Fibroblast of skin of scalp (primary cell): ENCODE measurements at places on chromosomes 2 and 18.
A peak's percentile ranks its signal among the peaks of the same experiment; 100 is the strongest.

DNA sequence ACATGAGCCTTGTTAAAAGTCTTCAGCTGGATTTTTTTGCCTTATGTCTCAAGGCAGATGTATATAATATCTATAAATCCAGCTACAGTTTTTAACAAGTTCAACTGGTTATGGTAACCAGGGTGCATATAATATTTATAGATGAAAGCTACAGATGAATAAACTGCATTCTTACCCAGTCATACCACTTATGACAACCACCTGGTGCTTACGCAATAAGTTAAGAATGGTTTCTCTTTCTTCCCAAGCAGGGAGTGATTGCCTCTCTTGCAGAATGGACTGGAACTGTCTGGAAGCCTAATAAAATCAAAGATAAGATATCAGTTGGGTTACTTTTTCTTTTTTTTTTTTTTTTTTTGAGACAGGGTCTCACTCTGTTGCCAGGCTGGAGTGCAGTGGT, 19.6 kb downstream of the DHX57 start:
- DNase-seq, result no peak

- no peak for DNase-seq
Measured at GRCh38 chr2:23605236-23605635, 220.3 kb downstream of the KLHL29 start.

DNA sequence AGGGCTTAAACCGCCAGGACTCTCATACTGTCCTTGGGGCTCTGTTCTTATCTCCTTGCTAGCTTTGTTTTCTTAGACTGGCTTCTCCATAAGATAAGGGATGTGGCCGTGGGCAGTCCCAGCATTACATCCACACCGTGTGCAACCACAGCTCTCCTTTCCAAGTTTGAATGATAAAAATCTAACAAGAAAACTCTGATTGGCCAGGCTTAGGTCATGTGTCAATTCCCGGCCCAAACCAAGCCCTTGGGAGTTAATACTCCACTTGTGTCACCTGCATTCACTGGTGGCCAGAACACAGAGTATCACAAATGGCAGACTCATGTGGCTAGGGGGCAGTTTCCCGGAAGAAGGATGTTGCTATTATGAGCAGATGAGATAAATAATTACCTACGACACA, 43.2 kb upstream of the KDM3A start:
- DNase-seq, result no peak

GRCh38 chr18:12692206-12692605, 10.3 kb downstream of the CEP76 start:
- DNase-seq, result no peak

GRCh38 chr18:50981381-50981780, 13.5 kb downstream of the ELAC1 start:
- no peak for DNase-seq

GRCh38 chr2:24022324-24022974, 12.6 kb downstream of the MFSD2B start:
- DNase-seq, result no peak

DNA sequence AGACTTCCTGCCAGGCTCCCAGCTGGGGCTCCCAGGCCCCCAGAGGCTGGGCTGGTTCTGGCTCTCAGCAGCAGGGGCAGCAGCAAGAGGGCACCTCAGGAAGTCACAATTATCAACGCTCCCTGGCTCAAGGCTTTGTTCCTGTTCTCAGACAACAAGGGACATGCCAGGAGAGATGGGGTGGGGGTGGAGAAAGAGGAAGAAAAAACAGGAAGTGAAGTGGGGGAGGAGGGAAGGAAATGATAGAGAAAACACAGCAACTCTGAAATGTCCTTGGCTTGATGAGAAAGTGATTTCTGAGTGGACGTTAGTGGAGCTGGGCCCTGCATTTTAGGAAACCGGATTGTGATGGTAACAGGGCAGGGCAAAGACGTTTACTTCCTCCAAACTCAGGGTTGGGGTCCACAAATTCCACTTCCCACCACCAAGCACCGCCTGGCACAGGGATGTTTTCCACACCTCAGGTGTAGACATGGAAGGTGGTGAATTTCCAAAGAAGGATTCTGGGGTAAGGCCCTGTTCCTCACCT, 40.4 kb downstream of the CYRIA start:
- DNase-seq, result no peak

GRCh38 chr18:23994361-23994902, 20.1 kb upstream of the TTC39C start:
- DNase-seq, result peak; percentile 82

DNA sequence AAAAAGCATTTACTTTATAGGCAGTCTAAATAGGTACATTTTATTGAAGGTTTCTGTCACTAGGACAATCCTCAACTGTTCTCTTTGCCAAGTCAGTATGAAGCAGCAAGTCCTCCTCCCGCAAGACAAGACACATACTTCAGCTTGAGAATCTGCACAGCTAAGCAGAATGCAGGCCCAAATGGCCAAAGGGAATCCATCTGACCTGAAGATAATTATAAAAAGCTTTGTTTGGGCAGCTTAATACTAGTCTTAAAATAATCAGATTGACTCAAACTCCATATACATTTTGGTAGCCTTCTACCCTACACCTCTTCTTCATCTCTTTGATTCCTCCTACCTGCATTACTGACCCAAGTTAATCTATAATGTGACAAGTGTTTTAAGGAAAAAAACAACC, 1.8 kb downstream of the LANCL1 start:
- no peak for DNase-seq

DNA sequence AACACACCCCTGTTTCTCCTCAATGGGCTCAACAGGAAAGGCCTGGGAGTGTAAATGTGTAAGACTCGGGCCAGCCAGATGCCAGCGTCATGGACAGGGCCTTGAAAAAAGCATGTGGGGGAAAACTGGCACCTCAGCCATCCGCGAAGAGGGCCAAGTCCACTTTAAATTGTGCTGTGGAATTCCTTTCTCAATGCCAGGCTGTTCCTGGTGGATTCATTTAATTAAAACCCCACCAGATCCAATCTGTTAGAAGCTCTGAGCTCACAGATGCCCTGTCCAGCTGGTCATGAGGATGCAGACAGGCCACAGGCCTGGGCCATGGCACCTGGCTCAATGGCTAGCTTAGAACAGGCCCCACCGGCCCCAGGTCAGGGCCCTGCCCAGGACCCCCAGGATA, 24.8 kb downstream of the KCNK3 start:
- no peak for DNase-seq

- DNase-seq, result peak; percentile 34
Measured at GRCh38 chr2:48943436-48943835, 187.9 kb upstream of the LHCGR start.

- no peak for DNase-seq
Measured at GRCh38 chr2:34806396-34806795, 1207.3 kb upstream of the FAM98A start.

- no peak for DNase-seq
Measured at GRCh38 chr18:72675394-72675793, 131.3 kb upstream of the CBLN2 start.

GRCh38 chr2:231308631-231309428, 86.7 kb upstream of the B3GNT7 start:
- DNase-seq, result no peak

GRCh38 chr2:173644146-173644545, 289.5 kb downstream of the CDCA7 start:
- DNase-seq, result peak; percentile 80

DNA sequence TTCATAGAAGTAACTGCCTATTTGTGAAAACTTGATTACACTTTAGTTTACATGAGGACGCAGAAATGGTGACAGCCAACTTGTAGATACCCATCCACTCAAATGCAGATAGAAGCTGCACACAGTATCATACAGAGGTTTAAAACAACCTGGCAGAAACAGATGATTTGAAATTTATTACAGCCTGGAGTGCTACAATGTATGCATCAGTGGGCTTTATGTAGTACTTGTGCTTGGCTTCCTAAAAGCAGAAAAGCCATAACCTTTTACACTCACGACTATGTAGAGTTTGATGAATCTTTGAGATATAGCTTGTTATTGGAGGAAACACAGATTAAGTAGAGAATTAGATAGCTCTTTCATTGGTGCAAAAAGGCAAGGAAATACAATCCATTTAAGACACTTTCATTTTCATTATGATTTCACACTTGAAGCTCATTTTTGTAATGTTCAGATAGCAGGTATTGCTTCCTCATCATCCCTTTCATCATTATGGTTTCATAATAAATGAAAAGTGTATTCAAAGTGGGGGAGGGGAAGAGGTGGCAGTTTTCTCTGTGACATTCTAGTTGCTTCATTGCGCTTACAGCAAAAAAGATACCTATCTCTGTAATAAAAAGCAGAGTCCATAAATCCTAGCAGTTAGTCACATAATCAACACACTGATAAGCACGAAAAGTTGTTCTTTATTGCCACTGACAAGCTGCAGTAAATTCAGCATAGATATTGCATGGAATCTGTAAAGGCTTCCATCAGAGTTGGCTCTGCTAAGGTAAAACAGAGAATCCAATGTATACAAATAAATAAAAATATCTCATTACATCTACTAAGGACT, 789.8 kb upstream of the FSHR start:
- DNase-seq, result no peak

- no peak for DNase-seq
Measured at GRCh38 chr2:160703648-160704585, 210.3 kb upstream of the RBMS1 start.
